Panc1 (cell line): ENCODE measurements at places on chromosomes 16 and 17.

DNA sequence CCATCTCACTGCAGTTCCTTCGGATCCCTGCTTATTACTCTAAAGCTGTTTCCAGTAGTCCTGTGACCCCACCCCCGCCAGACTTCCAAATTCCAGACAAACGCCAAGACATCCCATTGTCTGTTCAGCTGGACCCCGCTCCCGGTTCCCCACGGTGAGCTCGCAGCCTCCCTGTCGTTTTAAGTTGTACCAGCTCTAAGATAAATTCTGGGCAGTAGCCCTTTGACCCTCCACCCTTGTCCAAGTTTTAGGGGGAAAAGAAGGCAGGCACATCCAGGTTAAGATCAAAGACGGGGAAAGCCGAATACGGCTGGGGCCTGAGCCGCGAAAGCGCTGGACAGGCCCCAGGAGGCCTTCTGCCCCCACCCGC lies 589 bp downstream of the ARL6IP1 start:
- DNase-seq = no peak

GRCh38 chr17:59641799-59642484 lies 22.2 kb downstream of the CLTC start:
- no peak for DNase-seq

DNA sequence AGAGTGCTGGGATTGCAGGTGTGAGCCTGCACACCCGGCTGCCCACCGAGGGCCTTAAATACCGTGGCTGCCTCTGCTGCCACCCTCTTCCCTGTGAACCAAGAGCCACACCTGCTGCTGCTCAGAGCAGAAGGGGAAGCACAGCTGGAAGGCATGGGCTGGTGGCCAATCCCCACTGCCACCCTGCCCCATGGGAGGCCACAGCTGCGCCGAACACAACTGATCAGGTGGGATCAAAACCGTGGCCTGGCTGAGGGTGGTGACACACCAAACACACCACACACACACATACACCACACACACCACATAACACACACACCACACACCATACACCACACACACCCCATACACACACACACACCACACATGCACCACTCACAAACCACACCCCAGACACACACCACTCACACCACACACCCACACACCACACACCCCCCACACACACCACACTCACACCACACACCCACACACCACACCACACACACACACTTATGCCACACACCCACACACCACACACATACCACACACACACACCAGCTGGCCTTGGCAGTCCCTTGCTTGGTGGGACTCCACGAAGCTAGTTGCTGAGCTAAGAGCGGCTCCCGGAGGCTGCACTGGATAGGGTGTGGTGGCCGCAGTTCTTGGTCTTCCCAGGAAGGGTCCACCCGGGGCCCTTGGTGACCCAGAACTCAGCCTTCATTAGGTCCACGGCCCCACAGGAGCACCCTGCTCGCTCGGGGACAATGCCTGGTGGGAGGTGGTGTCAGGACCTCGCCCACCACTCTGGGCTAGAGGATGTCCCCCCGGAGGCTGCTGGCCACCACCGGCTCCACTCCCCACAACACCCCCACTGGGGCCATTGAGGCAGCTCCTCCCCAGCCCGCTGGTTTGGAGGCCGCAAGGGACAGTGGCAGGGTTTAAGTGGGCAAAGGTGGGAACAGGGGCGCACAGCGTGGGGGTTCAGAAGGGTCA lies 14.9 kb downstream of the CEP131 start:
- no peak for DNase-seq

- DNase-seq = peak; percentile 36
These were observed 24.2 kb downstream of the KLHL36 start for GRCh38 chr16:84672276-84673202.

GRCh38 chr16:56295739-56296527 lies 104.6 kb downstream of the GNAO1 start:
- no peak for DNase-seq

DNA sequence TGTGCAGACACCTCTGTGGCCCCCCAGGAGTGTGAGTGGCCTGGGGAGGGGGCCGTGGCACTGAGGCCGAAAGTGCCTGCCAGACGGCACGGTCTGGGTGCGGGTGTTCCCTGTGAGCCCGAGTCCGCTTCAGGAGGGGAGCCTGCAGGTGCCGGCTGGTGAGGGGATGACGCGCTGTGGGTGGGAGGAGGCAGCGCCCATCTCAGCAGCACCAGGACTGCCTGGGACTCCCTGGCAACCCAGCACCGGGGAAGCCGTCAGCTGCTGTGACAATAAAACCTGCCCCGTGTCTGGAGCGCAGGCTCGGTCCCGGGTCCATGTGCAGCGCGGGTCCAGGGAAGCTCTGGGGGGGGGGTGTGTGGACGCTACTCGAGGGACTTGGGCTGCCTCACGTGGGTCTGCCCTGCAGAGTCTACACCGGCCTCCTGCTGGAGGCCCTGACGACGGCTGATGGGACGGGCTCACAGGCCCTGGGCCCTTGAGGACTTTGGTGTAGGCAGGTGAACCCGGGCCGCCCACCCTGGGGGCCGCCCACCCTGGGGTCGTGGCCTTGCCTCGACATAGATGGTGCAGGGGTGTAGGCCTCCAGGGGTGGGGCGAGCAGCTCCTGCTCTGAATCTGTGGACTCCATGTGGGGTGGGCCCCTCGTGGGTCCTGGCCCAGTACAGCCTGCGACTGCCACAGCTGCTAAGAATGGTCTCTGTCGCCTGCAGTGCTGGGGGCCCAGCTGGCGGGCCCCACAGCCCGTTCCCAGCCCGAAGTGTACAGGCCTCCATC lies 5.9 kb upstream of the RAB40C start:
- DNase-seq = no peak

- DNase-seq = no peak
These were observed 77.5 kb downstream of the PLXDC1 start for GRCh38 chr17:39073916-39074315.

DNA sequence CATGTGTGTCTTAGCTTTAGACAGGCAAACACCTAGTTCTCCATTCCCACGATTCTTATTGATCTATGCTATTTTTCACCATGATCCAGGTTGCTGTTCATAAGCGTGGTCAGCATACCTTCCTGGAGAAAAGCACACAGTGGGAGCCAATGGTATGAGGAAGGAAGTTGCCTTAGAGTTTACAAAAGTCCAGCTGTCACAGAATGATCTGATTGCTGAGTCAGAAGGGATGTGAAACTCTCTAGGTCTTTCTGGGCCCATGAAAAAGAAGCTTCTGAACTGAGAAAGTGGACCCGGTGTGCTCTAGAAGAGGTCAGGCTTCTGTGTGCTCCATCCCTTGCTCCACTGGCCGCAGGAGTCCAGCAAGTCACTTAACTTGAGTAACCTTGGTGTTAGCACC lies 71.0 kb upstream of the CCL1 start:
- DNase-seq = no peak

DNA sequence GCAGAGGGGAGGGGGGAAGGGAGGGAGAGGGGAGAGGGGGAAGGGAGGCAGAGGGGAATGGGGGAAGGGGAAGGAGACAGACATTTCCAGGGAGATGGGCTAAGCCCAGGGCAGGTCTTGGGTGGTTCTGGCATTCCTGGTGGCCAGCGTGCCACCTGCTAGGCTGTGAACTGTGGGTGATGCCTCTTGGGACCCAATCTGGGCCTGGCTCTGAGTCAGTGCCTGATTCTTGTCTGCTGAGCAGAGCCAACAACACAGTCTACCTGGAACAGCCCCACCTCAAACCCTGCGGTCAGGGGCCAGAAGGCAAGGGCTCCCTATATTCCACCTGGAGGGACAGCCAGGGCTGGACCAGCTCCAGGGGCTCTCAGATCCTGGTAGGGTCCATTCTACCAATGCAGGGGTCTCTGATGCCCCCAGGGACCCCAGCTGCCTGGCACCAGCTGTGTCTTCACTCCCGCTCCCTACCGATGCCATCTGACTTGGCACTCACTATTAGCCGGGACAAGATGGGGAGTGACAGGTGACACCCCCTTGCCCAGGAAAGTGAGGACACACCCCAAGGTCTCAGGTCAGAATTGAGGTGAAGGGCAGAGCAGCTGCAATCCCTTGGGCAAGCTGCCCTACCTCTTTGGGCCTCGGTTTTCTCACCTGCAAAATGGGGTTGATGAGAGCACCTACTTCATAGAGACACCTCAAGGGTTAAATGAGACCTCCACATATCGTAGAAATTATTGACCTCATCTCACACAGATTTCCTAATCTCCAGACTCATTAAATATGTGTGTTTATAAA lies 87.2 kb downstream of the LITAF start:
- DNase-seq = no peak

DNA sequence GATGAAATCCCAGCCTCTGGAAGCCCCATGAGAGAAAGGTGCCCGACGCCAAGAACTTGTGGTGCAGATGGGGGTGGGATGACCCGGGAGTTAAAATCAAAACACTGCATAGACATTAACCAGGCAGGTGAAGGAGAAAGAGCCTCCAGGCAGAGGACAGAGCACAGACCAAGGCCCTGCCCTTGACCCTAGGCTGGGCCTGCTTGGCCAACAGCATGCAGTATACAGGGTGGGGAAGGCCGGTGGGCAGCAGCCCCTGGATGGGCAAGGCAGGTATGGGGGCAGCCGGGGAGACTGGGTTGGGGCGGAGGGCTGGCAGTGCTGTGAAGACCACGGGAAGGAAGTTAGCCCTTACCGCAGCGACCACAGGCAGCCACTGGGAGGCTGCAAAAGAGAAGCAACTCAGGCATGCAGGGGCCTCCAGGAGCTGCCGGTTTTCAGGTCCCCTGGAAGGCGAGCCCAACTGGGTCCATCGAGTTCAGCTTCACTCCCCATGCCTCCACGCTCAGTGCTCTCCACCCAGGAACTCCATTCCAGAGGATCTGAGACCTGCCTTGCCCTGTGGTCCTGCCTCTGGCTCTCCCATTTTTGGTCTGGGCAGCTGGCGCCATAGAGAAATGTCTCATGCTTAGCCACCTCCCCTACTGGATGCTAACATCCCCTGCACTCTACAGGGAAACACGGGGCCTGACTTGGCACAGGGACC lies 81.2 kb downstream of the C16orf95 start:
- no peak for DNase-seq

DNA sequence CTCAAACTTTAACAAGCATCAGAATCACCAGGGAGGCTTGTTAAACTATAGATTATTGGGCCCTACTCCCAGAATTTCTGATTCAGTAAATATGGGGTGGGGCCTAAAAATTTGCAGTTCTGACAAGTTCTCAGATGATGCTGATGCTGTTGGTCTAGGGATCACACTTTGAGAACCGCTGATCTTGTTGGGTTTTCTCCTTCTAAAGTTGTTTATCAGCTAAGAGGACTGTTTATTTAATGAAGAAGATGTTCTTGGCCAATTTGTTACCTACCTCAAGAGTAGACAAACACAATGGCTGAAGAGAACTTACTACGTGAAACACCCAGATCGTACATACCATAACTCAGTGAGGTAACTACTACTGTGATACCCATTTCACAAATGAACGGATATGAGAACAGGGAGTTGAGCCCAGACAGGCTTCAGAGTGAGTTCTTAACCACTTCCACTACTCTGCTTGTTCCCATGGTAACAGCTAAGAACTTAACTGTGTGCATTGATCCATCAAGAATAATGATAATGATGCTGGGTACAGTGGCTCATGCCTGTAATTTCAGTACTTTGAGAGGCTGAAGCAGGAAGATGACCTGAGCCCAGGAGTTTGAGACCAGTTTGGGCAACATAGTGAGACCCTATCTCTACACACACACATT lies 85.3 kb upstream of the NSRP1 start:
- no peak for DNase-seq

GRCh38 chr17:73437826-73438225 lies 126.0 kb upstream of the CDC42EP4 start:
- no peak for DNase-seq

DNA sequence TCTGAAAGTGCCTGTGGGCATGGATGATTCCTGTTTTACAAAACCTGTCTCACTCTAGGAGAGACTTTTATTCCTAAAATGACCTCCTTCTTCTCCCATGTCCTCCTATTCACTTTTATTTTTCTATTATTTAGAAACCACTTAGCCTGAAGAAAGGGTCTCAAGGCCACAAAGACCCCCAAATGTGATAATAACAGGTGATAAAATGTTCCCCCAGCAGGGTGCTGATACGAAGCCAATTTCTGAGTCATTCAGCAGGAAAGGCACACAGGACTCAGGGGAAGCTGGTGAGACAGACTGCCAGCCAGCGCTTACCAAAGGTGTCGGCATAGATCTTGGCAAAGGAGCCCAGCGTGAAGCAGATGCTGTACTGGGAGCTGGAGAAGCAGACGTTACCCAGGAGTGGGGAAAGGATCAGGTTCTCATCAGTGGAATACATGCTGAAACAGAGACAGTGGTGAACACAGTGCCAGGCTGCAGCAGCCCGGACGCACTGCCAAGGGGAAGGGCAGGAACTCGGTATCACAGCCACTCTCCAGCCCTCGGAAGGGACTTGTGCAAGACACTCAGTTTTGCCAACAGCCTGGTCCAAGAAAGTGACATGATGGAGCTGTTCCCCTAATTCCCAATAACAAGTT lies 24.6 kb downstream of the HIGD1B start:
- no peak for DNase-seq

DNA sequence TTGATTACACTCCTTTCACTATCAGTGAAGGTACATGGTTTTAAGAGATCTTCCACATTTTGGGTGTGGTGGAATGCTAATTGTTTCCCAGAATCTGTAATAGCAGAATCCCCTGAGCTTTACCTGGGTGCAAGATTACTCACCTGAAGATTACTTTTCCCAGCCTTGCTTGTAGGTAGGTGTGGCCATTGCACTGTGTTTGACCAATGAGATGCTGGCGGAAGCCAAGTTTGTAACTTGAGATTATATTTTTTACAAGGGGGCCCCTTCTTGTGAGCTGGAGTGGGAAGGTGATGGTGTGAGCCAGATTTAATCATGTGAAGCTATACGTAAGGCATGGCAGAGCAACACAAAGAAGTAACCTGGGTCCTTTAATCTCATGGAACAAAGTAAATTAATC lies 294.3 kb downstream of the TOX3 start:
- DNase-seq = no peak

- DNase-seq = no peak
These were observed 33.5 kb downstream of the KANSL1 start for GRCh38 chr17:46159686-46160085.

- no peak for DNase-seq
These were observed 58.1 kb upstream of the TMC5 start for GRCh38 chr16:19359556-19359955.

DNA sequence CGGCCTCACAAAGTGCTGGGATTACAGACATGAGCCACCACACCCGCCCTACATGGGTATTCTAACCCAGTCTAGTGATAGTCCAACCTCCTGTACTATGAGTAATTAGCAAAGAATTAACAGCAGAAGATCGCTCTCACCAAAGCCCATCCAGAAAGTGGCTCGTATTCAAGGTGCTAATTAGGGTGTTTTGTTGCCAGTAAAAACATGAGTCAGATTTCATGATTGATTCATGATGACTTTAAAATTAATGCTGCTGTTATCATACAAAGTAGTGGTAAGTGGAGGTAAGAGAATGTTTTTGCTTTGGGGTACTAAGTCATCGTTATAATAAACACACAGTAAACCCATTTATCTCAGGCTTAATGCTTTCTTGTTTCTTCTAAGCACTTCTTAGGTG lies 428.8 kb downstream of the WWOX start:
- DNase-seq = no peak

GRCh38 chr16:89616623-89617022 lies 3.2 kb downstream of the DPEP1 start:
- no peak for DNase-seq

- no peak for DNase-seq
These were observed 185.5 kb downstream of the WWOX start for GRCh38 chr16:78284957-78285434.

GRCh38 chr17:77581480-77581879 lies 377.0 kb upstream of the TNRC6C start:
- DNase-seq = no peak
